AG10803 (cell line): ENCODE measurements at places on chromosomes 2 and 18.
A peak's percentile ranks its signal among the peaks of the same experiment; 100 is the strongest.

GRCh38 chr2:191615596-191615995 lies 62.3 kb upstream of the NABP1 start:
- no peak for DNase-seq

GRCh38 chr2:137507237-137507636 lies 457.0 kb upstream of the HNMT start:
- no peak for DNase-seq

GRCh38 chr2:233968556-233968955 lies 51.4 kb downstream of the TRPM8 start:
- DNase-seq = no peak

GRCh38 chr2:17628349-17629261 lies 88.1 kb downstream of the VSNL1 start:
- peak; percentile 4 for DNase-seq

- DNase-seq = peak; percentile 94
Observed at GRCh38 chr2:238908960-238909951, 61.4 kb downstream of the TWIST2 start.
